ENCODE measurements at places on chromosomes 12 and 14.

- no peak for DNase-seq
Observed at GRCh38 chr14:30999038-30999773, 26.2 kb upstream of the AP4S1 start.

DNA sequence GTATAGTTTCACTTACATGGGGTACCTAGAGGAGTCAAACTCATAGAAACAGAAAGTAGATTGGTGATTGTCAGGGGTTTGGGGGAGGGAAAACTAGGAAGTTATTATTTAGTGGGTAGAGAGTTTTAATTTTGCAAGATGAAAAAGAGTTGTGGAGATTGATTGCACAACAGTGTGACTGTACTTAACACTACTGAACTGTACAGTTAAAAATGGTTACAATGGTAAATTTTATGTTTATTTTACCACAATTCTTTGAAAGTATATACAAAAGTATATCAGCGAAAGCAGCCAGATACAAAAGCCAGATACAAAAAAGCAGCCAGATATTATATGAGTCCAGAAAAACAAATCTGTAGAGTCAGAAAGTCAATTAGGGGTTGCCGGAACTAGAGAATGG is 247.6 kb downstream of the IPO8 start:
- no peak for DNase-seq

- no peak for DNase-seq
Observed at GRCh38 chr14:61567838-61568571, 127.3 kb upstream of the HIF1A start.

- no peak for DNase-seq
Observed at GRCh38 chr12:4994622-4995021, 49.1 kb upstream of the KCNA5 start.

DNA sequence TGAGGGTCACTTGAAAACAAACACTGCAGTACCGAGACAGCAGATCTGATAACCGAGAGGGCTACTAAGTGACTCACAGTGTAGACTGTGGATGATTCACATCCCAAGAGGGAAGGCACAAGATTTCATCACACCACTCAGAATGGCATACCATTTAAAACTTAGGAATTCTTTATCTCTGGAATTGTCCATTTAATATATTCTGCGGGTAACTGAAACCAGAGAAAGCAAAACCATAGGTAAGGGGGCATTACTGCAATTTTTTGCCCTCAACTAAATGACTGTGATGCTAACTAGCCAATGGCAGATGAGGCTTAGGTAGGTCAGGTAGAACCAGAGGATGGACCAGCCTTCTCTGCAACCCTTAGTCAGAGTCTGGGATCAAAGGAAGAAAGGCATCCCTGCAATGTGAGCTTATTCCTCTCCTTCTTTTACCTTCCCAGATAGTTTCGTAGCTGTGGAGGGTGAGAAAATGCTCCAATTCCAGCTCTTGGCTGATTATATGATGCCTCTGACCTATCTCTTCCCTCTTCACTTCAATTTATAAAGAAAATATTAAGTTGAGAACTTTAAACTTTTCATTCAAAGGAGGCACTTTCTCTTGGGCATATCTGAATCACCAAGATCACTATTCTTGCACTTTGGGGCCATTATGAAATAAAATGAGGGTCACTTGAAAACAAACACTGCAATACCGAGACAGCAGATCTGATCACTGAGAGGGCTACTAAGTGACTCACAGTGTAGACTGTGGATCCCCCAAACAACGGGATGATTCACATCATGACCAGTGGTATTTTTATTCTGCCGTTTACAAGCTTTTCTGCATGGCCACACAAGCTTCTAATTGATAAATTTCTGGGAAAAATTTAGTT is 6.8 kb downstream of the ART4 start:
- DNase-seq, result peak; percentile 92

GRCh38 chr12:18551106-18551505 is 186.7 kb downstream of the PLCZ1 start:
- no peak for DNase-seq

DNA sequence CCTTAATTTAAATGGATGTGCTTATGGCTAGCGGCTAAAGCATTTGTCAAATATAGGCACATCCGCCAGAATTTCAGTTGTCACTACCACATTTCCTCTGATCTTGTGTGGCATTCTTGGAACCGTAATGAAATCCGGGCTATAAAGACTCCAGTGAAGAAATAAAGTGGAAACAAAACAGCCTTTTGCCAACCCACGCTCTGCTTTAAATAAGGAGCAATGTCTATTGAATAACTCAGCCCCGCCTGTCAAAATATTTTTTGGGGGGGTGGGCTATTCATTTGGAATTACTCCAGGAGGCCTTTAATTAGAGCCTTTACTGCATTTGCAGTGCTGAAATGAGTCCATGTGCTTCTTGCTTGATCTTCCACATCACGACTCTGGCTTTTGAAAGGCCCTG is 179.6 kb upstream of the RPH3A start:
- no peak for DNase-seq

GRCh38 chr12:116002890-116003536 is 274.5 kb downstream of the MED13L start:
- no peak for DNase-seq

GRCh38 chr12:58540480-58541299 is 379.6 kb downstream of the LRIG3 start:
- DNase-seq, result peak; percentile 87

GRCh38 chr14:103188810-103189480 is 65.7 kb downstream of the TNFAIP2 start:
- no peak for DNase-seq

GRCh38 chr12:46342562-46343033 is 30.0 kb downstream of the SLC38A2 start:
- peak; percentile 40 for DNase-seq

GRCh38 chr12:23204933-23205778 is 580.2 kb downstream of the ETNK1 start:
- peak; percentile 47 for DNase-seq

DNA sequence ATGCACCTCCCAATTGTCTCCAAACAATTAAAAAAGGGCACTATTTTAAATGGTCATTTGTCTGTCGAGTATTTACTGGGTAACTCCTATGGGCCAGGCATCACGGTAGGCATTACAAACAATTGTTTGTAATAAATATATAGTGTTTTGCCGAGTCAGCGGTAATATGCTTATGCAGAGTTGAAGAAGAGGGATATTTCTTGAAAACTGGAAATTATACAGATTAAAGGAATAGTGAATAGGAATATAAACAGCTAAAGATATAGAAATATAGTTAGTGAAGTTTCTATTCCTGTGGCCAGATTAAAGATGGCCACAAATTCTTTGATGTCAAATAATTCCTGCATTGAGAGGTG is 13.5 kb upstream of the CRADD start:
- DNase-seq, result no peak

GRCh38 chr12:130110914-130111313 is 51.4 kb upstream of the FZD10 start:
- DNase-seq, result no peak

GRCh38 chr12:89154743-89155499 is 197.4 kb downstream of the DUSP6 start:
- DNase-seq, result no peak

- no peak for DNase-seq
Observed at GRCh38 chr12:28830491-28830890, 318.6 kb upstream of the FAR2 start.

- DNase-seq, result no peak
Observed at GRCh38 chr14:21771671-21772070, 98.1 kb upstream of the OR4E1 start.

GRCh38 chr12:94534774-94535509 is 75.3 kb upstream of the CEP83 start:
- DNase-seq, result no peak

- peak; percentile 90 for DNase-seq
Observed at GRCh38 chr14:61643555-61643954, 51.8 kb upstream of the HIF1A start.

DNA sequence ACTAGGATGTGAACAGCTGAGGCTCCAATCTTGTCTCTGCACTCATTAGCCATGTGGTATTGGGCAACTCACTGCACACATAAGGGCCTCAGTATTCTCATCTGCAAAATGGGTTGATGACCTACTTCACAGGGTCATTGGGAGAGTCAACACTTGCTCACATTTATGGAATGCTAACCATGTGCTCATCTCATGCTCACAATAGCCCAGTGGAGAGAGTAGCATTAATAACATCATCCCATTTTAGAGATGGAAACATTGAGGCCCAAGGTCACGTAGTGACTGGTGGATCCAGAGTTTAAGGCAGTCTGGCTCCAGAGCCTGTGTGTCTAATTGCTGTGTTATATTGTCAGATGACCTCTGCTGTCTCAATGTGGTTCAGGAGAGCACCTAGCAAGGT is 270.2 kb upstream of the SRRM4 start:
- no peak for DNase-seq

DNA sequence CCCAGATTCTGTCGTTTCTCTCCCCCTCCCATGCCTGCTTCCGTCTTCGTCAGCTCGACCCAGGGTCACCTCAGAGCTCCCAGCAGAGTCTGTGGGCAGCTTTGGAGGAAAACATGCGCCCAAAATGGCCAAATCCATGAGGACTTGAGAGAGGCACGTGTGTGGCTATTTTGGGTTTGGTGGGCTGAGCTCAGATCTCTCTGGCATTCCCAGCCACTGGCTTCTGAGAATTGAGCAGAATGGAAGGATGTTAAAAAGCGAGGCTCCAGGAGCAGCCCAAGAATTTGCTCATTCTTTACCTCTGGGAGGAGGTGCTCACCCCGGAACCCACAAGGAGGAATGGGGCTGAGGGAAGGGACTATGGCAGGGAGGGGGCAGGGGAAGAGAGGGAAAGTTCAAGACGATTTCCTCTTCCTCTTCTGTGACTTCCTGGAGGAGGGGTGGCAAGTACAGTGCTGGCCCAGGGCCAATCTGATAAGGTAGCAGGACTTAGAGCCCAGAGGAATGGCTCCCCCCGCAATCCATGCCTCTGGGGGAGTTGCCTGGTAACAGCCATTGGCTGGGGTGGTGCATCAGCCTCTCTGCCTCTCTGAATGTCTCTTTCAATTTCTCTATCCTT is 20.1 kb downstream of the TSPAN9 start:
- peak; percentile 61 for DNase-seq

DNA sequence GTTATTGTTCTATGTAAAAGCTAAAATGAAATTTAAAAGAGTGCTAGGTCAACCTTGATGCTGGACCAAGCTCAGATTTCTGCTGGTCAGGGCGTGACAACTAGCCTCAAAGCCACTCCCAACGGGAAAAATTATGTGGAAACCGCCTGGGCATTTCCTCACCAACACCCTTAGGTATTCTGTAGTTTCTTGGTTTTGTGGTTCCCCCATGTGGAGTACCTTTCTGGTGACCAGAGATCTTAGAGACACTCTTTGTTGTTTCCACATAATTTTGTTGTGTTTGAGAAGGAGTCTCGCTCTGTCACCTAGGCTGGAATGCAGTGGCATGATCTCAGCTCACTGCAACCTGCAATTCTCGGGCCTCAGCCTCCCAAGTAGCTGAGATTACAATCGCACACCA is 119.9 kb downstream of the DENND5B start:
- DNase-seq, result no peak

DNA sequence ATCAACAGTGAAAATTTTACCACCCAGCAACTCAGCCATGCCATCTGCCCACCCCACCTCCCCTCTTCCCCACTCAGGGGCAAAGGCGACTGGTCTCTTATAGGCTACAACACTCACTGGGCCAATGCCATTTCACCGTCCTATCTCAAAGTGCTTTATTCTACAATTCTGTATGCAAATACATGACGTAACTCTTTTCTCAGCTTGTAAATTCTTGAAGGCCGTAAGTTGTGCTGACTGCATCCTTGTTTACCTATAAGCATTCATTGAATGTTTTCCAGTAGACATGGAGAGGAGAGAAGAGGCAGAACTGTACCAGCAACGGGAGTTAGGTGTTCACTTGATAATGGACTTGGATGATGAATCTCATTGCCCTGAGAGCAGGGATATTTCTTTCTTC is 15.6 kb downstream of the BCL2L14 start:
- no peak for DNase-seq

GRCh38 chr12:57461276-57461916 is 1.8 kb downstream of the GLI1 start:
- DNase-seq, result peak; percentile 79

DNA sequence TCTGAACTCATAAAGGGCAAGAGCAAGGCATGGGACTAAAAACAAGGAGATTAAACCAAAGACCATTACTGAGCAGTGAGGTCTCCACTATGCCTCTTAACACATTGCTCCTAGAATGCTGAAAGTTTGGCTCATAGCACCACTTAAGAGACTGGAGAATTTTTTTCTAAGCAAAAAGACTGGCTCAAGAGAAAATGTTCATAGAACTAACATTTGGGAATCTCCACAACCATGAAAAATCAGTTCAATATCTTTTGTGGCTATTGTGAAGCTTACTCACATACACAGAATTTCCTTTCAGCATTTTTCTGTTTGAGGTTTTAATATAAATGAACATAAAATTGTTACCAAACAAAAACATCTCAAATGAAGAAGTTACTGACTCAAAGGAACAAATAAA is 255.8 kb downstream of the CCDC91 start:
- DNase-seq, result peak; percentile 7

DNA sequence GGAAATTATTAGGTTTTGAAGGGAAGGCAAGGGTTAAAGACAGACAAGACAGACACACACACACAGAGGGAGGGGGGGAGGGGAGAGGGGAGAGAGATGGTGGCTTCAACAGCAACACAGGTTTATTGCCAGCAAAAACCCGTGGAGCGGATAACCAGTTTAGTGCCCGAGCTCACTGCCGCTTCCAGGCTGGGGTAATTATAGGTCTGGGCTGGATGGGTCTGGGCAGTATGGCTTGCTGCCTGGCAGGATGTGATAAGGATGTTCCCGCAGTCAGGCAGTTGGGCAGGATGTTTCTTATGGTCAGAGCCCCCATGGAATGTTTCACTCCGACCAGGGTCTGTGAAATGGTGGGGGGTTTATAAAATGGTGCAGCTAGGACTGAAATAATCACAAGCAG is 4.4 kb upstream of the TDRD9 start:
- no peak for DNase-seq

- no peak for DNase-seq
Observed at GRCh38 chr14:104297313-104297704, 158.9 kb downstream of the KIF26A start.

GRCh38 chr12:84599539-84599938 is 313.1 kb downstream of the SLC6A15 start:
- peak; percentile 87 for DNase-seq

- no peak for DNase-seq
Observed at GRCh38 chr12:1369460-1369859, 224.9 kb downstream of the FBXL14 start.

- peak; percentile 37 for DNase-seq
Observed at GRCh38 chr12:104873374-104873773, 84.7 kb downstream of the SLC41A2 start.

DNA sequence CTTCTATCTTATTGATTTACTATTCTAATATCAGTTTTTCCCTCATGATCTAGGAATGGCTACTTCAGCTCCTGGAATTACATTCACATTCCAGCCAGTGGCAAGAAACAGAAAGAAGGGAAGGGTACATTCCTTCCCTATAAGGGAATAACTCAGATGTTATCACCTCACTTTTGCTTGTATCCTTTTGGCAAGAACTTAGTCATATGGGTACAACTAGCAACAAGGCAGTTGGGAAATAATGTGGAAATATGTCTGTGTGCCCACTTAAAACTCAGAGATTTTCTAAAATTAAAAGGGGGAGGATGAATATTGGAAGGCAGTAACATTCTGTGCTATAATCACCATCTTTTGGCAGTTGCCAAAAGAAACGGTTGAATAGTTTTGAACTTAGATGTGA is 85.6 kb downstream of the MSRB3 start:
- peak; percentile 63 for DNase-seq

- DNase-seq, result no peak
Observed at GRCh38 chr14:103329401-103330347, 4.4 kb upstream of the EIF5 start.

- DNase-seq, result no peak
Observed at GRCh38 chr12:75432924-75433323, 42.0 kb downstream of the GLIPR1L2 start.
